ENCODE measurements at places on chromosomes 1 and 21.

GRCh38 chr1:28521502-28522164 lies 15.8 kb downstream of the RCC1 start:
- DNase-seq = no peak

- no peak for DNase-seq
These were observed 40.2 kb downstream of the RNF11 start for GRCh38 chr1:51276286-51276685.

GRCh38 chr1:205760606-205761005 lies 10.6 kb upstream of the NUCKS1 start:
- no peak for DNase-seq

DNA sequence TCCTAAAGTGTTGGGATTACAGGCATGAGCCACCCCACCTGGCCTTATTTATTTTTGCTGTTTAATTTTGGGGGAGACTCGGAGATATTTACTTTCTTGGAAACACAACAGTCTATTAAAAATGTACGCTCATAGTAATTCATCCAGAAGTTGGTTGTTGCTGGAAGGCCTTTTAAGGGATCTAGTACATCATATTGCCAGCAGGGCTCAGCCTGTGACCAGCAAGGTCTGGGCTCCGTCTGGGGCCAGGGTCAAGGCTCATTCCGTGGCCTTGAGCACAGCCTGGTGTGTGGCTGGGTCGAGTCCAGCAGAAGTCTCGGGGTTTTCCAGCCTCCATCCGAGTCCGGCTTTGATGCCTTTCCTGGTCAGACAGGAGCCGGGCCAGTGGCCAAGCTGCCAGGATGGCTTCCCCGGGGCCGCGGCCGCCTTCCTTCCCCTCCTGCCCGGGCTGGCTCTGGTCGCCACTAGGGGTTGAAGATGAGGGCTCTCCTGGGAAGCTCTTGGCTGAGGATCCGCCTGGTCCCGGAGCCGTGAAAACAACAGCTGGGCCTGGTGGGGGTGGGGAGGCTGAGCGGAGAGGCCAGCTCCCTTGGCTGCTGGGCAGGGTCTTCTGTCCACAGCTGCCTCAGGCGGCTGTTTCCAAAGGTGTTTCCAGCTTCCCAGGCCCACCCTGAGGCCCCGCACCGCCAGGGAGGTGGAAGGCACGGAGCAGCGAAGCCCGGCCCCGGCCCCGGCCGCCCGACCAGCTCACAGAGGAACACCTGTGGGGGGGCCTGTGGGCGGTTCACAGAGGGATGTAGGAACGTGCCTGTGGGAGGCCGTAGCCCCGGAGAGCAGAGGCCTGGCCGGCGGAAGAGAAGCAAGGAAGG lies 5.1 kb upstream of the VWA1 start:
- no peak for DNase-seq

DNA sequence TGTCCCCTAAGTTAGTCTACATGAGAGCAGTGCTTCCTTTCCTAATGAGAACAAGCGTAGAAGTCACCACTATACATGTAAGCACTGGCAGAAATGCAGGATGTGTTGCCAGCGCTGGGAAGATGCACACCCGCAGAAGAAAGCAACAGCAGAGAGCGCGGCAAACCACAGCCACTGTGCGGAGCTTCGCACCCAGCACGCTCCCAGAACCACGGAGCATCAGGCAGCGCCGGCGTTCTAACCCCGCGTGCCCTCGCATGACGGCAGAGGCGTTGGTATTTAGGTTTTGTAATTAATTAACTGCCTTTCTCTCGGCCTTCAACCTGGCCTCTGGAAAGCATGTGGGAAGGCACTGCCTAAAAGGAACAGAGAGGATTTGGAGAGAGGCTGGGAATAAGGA lies 69.1 kb downstream of the OLIG1 start:
- no peak for DNase-seq

Measured in non-pigmented ciliary epithelial cell (primary cell).